ENCODE measurements at places on chromosomes 12 and 14.
A peak's percentile ranks its signal among the peaks of the same experiment; 100 is the strongest.

- no peak for DNase-seq
Measured at GRCh38 chr12:75452675-75453330, 27.8 kb upstream of the GLIPR1 start.

DNA sequence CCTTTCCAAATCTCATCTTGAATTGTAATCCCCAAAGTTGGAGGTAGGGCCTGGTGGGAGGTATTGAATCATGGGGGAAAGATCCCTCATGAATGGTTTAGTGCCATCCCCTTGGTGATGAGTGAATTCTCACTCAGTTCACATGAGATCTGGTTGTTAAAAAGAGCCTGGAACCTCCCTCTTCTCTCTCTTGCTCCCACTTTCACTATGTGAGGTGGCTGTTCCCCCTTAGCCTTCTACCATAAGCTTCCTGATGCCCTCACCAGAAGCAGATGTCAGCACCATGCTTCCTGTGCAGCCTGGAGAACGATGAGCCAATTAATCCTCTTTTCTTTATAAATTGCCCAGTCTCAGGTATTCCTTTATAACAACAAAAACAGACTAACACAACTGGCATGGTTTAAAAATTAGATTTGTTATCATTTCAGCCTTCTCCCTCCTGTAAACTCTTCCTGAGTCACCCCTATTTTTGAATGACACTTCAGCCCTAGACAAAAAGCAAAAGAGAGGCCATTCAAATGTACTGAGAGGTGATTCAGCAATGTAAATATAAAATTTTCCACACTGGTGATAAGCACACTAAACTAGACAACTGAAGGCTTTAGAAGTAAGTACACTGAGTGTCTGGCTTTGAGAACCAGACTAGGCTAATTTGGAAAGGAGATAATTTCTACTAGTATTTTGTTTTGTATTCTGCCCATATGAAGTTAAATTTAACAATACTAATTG lies 212.1 kb upstream of the ABCD2 start:
- DNase-seq = no peak

DNA sequence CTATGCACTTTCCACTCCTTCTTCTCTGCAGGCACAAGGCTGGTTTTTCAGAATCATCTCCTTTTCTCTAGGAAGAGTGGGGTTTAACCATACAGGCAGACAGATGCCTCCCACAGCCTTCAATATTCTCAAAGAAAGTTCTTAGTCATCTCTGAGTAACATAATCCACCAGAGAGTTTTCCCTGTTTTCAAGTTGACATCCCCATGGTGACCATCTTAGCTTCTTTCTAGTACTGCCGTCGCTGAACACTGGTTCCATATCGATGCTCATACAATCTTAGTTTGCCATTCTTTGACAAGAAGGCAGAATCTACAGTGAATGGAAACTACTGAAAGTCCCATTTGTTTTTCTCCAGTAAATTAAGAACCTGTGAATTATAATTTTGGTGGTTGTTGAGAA lies 28.6 kb downstream of the TPH2 start:
- no peak for DNase-seq

DNA sequence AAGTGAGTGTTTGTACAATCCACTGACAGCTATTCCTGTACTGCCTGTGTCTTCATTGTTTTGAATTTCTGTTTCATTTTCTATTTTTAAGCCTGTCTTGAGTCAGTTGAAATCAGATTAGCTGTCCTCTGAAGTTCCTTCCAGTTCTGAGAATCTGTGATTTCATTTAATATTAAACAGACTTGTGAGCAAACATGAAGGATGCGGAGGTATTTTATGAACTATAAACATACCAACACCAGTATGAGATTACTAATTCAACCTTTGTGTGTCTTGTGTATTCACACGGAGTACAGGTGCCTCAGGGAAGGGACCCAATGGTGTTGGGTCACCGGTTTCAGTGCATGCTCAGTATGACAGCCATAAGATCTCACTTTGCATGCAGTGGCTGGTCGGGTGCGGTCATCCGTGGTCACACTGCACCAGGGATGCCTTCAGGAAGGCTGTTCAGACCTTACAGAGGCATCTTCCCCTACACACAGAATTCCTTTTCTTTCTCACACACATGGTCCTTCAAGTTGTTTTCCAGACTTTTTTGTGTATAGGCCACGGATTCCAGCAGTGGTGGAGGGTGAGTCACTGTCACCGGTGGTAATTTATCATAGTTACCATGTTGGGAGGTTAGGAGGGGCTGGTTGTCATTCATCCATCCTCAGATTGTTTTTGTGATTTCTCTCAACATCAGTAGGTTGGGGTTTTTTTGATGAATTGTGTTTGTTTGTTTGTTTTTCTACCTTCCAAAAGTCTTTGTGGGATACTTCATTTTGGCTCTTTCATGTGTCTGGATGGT lies 103.0 kb upstream of the SFSWAP start:
- no peak for DNase-seq

DNA sequence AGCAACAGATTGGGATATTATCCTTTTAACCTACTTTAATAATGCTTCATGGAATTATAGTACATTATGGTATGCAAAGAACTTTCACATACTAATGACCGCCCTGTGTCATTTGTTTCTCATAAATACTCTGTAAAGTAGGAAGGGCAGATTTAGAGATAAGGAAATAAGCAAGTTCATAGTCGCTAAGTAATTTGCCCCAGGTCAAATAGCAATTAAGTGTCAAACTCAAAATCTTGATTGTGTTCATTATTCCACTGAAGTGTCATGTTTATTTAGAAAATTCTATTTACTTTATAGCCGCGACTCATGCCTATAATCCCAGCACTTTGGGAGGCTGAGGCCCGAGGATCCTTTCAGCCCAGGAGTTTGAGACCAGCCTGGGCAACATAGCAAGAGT lies 98.7 kb upstream of the ATF1 start:
- DNase-seq = no peak

DNA sequence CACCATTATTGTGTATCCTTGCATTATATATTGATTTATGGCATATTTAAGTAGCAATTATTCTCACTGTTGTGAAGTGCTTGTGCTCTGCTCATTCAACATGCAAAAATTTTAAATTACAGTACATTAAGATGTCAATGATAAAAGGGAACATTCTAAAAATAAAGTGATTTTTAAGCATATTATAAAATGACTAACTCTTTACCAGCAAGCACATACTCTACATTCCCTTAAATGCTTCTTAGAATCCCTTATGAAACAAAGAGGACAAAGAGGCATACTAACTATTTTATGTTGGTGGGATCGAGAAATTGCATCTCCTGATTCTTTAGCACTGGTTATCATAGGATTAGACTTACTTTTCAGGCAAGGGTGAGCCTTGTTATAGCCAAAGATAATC lies 46.6 kb upstream of the ZDHHC17 start:
- DNase-seq = no peak

DNA sequence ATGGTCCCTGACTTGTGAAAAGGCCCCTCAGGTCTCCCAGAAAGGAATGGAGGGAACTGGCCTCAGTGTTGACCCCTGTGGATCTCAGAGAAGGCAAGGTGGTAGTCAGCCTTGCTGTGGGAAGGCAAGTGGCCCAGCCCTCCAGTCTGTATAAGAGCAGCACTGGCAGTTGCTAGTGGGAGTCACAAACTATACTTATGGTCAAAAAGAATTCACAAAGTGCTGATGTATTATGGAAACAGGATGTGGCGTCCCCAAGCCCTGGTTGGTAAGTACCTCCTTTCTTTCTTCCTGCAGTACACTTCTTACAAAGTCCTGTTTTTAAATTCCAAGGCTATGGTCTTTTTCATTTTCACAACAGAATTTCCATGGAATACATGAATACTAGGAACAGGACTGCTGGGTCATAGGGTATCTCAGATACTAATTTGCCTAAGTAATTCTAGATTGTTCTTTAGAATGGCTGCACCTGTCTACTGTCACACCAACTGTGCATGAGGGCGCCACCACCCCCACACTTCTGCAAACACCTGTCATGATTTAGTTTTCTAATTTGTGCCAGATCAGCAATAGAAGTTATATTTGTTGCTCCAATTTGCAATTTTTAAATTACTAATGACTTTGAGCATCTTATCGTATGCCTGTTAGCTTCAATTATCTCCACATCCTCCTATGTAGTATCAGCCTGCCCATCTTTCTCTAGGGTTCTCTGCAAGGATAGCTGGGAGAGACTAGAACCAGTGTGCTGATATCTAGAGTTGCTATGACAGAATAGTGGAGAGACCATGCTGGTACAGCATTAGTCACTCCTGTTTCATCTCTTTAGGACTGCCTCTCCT lies 40.7 kb upstream of the TMEM263 start:
- DNase-seq = no peak

GRCh38 chr14:68683326-68683725 lies 109.5 kb downstream of the ZFP36L1 start:
- DNase-seq = no peak

- DNase-seq = no peak
Measured at GRCh38 chr12:41250748-41251147, 62.6 kb downstream of the PDZRN4 start.

- peak; percentile 81 for DNase-seq
Measured at GRCh38 chr14:23056145-23056955, 970 bp downstream of the CDH24 start.

DNA sequence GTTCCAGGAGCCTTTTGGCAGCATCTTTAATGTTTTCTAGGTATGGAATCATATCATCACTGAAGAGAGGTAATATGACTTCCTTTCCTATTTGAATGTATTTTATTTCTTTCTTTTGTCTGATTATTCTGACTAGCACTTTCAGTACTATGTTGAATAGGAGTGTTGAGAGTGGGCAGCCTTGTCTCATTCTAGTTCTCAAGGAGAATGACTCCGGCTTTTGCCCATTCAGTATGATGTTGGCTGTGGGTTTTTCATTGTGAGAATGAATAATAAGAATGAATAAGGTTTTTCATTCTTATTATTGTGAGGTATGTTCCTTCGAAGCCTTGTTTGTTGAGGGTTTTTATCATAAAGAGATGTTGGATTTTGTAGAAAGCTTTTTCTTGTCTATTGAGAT lies 98.9 kb downstream of the GPHN start:
- no peak for DNase-seq

GRCh38 chr12:1880876-1881275 lies 37.6 kb downstream of the CACNA2D4 start:
- DNase-seq = peak; percentile 3

DNA sequence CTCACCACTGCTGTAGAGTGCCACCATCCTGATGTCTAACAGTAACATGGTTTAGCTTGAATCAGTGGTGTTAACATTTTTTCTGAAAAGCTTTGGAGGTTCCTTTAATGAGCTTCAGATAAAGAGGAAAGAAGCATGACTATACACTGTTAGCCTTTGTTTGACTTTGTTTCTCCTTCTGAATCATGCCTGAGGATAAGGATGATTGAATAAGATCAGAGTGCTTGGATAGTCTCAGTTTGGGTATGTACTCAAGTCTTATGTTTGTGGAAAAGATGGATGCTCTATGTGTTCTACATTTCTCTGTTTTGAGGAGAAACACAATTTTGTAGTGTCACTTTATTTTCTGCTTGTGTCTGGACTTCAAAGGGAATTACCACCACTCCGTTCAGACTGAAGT lies 42.0 kb downstream of the GPATCH2L start:
- no peak for DNase-seq

DNA sequence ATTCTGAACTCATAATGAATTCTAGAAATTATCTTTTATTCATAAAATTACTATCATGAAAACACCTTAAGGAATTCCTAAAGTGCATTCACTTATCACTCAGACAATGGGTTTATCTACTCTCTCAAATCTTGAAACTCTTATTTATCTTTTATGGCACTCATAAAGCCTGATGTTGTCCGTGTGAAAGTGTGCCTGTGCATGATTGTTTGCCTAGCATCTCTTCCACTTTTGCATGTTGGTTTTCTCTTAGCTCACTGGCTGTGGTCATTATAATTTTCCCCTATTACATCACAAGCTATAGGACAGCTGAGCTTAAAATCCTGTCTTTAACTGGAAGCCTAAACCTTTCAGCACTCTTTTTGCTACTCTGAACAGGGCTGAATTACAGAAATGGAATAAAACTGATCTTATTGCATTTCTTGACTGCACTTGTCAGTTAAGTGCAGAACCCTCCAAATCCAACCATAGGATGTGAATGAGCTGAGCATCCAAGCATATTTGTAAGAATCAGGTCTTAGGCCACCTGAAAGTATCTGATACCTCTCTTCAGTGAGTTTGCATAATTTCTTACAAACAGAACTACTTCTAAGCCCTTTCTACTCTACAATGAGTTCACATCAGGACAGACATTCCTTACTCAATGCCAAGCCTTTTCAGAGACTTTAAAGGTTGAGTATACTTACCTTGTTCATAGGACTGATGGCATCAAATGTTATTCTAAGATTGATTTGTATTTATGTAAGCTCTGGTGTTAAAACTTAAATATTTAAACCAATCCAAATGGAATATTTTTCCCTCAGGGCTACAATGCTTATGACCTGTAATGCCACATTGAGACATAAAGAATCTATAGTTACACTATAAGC lies 221.2 kb upstream of the KITLG start:
- no peak for DNase-seq

DNA sequence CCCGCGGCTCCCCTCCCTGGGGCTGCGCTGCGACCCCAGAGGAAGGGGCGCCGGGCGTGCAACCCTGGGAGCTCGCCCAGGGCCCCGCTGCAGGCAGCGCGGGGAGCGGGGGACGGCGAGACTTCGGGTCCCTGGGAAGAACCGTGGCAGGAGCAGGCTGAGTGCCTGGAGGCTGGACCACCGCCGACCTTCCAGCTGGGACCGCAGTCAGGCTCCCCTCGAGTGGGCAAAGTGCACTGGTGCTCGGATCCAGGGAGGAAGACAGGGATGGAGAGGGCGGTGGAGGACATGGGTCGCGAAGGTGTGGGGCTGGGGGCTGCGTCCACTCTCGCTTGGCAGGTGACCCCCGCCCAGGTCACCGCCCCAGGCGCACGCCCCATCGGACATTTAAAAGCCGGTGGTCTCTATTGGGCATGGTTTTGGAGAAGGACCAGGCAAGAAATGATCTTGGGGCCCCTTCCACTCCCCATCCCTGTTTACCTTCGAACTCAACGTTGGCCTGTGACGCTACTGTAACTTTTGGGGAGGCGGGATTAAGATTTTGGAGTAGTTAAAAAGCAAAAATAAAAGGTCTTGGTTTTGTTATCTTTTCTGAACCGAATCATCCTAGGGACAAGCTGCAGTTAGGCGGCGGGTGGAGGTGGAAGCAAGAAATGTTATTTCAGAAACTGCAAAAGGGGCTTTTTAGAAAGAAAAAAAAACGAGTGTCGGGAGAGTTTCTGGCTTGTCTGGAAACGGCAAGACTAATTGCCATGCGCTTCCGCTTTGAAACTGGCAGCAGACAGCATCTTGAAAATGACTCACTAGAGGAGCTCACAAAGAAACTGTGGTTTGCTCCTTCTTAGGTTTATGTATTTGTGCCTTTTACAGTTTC lies 1.0 kb downstream of the ELK3 start:
- peak; percentile 42 for DNase-seq

GRCh38 chr12:110073049-110073831 lies 24.9 kb upstream of the C12orf76 start:
- no peak for DNase-seq

DNA sequence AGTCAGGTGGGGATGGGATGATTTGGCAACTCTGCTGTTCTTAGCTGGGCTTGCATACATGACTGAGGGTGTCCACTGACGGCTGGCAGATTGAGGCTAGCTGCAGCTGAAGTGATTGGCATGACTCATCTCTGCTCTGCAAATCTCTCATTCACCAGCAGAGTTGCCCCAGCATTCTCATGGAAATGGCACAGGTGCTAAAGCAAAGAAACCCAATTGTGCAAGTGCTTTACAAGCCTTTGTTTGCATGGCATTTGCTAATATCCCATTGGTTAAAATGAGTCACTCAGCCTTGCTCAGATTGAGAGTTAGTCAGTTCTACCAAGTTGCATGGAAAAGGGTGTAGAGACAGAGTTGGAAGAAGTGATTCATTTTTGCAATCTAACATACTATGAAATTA lies 389.7 kb upstream of the FAR2 start:
- DNase-seq = no peak

GRCh38 chr12:12482959-12483358 lies 79.7 kb downstream of the DUSP16 start:
- no peak for DNase-seq

Data from HEK293T (cell line).